ENCODE measurements at places on chromosomes 12 and 14.

GRCh38 chr12:63064080-63064479, 86.9 kb downstream of the AVPR1A start:
- DNase-seq = peak; percentile 28

DNA sequence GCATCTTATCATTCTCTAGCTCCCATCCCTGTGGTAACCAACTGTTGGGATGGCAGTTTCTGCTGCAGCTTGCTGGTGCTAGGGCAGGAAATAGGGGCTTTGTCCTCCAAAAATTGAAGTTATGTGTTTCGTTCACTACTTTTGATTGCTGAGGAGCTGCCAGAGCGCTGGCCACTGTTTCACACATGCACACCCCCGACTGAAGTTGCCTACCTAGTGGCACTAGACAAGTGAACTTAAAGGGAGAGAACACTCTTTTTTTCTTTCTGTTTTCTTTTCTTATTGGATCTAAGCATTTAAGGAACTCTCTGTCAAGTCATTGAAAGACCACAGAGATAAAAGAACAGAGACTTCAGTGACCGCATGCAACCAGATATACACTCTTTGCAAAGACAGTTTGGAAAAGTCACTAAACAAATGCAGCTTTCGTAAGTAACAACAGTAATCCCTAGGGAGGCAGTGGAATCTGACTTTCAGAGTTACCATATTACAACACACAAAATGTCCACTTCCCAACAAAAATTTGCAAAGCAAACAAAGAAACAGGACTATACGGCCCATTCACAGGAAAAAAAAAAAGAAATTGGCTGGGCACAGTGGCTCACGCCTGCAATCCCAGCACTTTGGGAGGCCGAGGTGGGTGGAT, 12.0 kb downstream of the TFCP2 start:
- DNase-seq = no peak

DNA sequence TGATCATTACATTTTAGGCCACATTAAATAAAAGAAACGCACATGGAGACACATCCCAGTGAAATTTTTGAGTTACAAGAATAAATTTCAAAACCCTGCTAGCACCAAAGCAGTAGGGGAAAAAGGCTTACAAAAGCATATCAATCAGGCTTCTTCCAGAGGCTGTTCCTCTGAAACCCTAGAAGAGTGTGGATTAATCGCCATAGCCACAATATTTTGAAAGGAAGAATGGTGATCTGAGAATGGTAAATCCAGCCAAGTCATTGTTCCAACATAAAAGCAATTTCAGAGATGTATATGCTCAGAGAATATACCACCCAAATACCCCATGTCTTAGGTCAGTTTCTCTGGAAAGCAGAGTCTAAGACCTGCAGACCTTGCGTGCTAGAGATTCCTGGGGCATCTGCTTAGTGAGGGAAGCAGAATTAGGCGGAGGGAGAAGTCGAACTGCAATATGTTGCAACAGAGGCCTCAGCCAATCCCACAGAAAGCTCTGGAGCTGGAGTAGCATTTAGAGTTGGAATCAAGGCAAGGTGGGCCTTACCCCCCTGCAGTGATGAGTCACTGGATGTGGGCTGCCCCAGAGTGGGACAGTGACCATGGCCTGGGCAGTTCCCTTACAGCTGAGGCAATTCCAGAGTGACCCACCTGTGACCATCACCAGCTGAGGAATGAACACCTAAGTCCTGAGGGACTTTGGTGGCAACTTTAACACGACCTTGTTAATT, 125.2 kb downstream of the NTF3 start:
- DNase-seq = no peak

GRCh38 chr12:53624956-53625355, 1.2 kb downstream of the ATF7 start:
- DNase-seq = no peak

- DNase-seq = no peak
These were observed 295.6 kb downstream of the DPF3 start for GRCh38 chr14:72598306-72598705.

GRCh38 chr12:21379218-21379617, 6.5 kb downstream of the IAPP start:
- no peak for DNase-seq

DNA sequence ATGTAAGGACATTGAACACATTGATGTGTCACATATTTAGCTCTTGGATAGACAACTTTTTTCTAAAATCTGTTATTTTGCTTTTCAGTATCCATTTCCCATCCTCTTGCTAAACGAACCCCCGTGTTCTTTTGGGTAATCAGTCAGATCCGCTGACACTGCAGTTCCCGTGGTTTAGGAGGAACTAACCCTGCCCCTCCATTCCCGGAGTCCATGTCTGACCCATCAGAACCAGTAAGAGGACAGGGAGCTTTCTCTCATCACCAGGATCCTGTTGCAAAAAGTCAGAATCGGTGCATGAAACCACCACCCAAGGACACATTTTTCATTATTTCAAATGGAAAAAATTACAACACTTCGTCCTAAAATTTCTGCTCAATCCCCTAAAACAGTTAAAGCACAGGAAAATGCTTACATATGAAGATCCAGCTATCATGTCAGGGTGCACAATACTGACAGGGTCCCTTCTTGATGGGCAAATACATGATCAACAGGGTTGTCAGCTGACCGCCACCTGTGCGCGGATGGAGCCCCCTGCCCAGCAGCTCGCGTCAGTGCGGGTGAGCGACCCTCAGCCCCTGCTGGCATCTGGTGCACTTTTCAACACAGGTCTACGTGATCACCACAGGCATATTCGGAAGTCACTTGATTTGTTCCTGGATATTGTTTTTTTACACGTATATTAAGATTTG, 276.8 kb downstream of the ADGRD1 start:
- no peak for DNase-seq

- DNase-seq = no peak
These were observed 48.3 kb downstream of the STXBP6 start for GRCh38 chr14:25001601-25002000.

DNA sequence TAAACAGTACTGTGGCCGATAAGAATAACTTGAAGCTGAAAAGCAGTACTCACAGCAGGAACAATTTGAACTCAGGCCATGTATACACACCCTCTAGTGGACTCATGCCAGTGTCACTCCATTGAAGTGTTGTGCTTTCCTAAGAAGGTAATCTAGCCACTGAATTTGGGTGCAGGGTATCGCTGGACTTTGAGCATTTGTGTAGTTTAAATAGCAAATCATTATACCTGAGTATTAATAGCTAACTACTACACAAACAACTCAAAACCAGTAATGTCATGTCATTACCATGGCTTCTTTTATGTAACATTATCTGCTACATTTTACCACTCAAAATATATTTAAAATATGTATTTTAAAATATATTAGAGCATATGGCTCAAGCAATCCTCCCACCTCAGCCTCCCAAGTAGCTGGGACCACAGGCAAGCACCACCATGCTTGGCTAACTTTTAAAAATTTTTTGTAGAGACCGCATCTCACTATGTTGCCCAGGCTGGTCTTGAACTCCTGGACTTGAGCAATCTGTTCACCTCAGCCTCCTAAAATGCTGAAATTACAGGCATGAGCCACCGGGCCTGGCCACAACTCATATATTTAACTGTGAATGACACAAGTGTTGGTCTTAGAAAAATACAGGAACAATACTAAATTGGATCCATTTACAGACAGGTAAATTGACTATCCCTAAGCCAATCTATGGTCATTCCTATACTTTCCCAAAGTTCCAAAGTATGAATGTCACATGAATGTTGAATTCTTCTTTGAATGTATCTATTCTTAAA, 25.6 kb upstream of the ARID4A start:
- no peak for DNase-seq

DNA sequence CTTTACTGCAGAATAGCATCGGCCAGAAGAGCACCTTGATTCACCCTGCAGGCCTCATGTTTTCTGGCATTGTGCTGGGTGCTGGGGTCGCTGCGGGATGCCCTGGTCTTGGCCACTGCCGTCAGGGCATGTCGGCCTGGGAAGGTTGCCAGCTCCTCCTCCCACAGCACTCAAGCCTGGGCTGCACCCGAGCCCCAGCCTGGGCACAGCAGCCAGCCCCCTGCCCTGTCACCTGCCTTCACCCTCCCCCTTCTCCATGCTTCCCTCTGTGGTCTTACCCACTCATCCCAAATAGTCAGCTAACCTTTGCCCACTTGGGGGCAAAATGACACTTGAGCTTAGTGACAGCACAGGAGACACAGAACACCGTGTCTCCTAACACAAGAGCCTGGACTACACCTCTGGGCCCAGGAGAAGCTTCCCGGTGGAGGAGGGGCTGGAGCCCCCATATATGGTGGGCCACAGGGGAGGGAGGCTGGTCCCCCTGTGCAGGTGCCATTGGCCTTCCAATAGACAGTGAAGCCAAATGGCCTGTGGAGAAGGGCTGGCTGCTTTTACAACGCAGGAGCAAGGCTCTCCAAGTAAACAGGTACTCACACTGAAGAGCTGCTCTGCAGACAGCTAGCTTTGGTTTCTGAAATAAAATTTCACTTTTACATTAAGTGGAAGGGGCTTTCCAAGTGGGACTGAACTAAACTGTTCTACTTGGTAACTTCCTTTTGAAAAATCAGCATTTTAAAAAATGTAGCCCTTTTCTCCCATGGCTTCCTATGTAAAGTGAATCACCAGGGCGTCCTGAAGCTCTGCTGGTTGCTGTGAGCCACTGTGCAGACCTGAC, 51.2 kb upstream of the AMN start:
- no peak for DNase-seq

- DNase-seq = no peak
These were observed 28.9 kb upstream of the NUDT4 start for GRCh38 chr12:93348575-93349435.

DNA sequence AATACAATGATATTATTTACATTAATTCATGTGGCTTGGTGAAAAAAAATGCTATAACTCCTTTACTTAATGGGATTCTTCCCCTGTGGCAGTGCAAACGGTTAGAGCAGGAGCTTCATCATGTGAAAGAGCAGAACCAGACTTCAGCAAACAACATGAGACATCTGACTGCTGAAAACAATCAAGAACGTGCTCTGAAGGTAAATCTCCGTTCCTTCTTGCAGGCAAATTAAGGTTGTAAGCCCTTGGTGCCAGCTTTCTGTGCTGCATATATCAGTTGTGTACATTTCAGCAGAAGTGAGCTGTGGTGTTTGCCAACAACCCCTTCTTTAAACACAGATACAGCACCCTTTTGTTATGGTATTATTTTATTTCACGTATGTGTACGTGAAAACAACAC, 171.7 kb downstream of the MIPOL1 start:
- DNase-seq = no peak

GRCh38 chr14:68628605-68629310, 164.1 kb downstream of the ZFP36L1 start:
- no peak for DNase-seq

DNA sequence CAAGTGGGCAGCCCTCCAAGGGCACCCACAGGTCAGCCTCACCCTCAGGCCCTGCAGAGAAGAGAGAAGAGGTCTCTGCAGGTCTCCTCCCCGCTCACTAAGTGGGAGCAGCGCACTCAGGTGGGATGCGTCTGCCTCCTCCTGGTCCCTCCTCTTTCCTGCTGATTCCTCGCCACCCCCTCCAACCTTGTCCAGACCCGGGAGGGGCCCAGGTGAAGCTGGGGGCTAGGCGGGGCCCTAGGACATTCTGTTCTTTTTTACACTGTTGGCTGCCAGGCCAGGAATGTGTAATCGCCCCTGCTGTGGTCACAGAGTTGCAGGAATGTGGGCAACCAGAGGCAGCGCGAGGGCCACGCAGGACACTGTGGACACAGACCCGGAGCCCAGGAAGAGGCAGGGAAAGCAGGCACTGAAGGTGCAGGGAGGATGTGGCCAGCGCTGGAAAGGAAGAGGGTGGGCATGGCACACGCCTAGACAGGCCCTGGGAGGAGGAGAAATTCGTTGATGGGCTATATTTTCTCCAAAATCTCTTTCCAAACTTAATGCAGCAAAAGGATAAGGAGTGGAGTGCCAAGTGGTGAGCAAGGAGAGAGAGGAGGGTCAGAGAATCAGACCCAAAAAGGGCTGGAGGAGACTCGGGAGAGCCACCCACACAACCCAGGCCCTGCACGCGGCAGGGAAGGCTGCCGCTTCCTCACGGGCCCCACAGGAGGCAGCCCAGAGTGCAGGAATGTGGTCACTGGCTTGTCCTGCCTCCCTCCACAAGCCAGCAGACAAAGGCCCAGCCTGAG, 911 bp upstream of the SCNN1A start:
- DNase-seq = peak; percentile 32

DNA sequence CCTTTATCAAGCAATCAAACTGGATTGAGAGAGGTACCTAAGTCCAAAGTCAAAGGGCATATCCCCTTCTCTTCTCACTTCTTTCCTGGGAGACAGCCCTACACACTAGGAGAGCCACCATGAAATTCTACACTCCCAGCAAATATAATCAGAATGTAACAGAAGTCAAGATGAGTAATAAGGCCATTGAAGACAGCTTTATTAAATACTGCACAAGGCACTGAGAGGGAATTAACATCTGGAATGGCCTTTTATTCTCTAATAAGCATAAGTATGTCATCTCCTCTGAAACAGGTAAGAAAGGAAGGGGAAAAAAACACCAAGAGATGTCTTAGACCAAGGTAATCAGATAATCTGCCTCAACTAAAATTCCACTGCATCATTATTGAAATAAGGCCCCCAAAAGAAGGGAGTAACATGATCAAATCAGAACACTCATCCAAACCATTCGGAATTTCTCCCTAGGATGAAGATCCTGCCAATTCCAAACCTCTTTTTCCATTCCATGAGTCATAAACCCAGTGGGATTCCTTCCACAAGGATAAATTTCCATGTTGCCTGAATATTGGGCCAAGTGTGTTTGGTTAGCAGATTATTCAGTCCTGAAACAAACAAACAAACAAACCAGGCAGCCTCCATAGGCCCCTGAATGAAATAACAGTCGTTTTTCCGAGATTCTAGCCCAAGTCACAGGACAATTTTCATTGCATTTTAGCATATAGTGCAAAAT, 19.9 kb downstream of the SLC35F4 start:
- DNase-seq = no peak

DNA sequence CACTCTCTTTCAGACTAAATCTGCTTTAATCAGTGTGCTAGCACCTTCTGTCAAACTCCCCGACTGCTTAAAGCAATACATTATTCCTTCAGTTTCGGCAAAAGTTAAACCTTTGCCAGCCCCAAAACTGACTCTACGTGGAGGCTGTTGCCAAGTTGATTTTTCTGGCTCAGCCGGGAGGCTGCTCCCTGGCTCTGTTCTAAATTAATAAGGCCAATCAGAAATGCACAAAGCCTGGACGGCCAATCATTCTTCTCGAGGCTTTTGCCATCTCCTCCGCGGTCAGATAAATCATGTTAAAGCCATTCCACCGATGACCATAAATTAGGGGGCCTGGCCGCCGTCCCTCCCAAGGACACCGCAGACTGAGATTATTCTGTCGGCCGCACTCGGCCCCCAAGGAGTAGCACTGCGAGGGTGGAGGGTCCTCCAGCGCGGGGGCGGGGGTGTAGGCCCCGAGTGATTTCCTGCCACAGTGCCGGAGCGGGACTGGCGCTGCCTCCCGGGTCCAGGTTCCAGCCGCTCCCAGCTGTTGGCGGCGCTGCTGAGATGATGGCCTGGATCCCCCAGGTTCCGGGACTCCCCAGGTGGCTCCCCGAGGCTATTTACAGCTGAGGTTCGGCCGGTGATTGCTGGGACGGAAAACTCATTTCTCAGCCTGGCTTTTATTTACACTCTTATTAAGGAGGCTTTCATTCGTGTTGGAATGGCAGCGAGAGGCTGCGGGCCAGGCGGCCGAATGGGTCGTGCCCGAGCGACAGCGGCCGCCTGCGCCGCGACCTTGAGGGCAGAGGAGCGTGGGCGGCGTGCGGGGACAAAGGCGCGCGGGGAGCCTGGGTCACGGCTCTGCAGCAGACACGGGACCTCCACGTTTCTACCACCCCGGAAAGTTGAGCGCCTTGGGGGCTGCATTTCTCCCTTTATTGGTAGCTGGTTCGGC, 165.1 kb downstream of the MON2 start:
- no peak for DNase-seq

GRCh38 chr14:67943947-67944346, 124.4 kb downstream of the RAD51B start:
- DNase-seq = no peak

Data from GF-D8 (cell line).